ENCODE measurements at places on chromosomes 16 and 17.

GRCh38 chr17:74571621-74572270 is 4.4 kb upstream of the CD300H start:
- no peak for DNase-seq

DNA sequence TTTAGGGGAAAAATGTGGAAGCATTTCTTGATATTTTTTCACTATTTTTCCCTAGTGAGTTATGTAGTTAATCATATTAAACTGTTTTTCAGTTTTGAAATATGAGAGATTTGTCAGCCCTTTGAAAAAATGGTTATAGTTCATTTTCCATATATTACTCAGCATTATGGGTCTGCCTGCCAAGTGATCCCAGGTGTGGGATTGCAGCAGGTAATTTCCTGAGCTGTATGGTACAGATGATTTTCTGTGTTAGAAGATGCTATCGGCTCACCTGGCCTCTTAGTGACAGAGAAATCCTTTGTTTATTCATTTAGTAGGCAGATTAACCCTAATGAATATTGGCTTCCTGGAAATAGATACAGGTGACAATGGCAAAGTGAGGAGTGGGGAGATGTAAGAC is 275.1 kb upstream of the TBX2 start:
- DNase-seq, result no peak

- no peak for DNase-seq
Measured at GRCh38 chr17:41775394-41776226, 10.9 kb downstream of the JUP start.

- DNase-seq, result no peak
Measured at GRCh38 chr16:84024854-84025253, 17.7 kb downstream of the SLC38A8 start.

DNA sequence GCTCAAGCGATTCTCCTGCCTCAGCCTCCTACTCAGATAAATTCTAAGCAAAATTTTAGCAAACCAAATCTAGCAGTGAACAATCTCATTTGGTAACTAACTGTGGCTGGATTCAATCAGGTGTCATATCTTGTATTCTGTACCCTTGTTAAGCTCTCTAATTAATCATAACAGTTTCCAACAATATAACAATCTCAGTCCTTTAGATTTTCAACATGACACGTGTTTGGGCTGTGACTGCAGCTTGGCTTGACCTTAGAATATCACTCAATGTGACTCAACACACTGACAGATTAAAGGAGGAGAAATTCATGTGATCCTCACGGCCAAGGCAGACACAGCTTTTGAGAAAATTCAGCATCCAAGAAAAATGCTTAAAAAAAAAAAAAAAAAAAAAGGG is 133.6 kb downstream of the BANP start:
- DNase-seq, result no peak

DNA sequence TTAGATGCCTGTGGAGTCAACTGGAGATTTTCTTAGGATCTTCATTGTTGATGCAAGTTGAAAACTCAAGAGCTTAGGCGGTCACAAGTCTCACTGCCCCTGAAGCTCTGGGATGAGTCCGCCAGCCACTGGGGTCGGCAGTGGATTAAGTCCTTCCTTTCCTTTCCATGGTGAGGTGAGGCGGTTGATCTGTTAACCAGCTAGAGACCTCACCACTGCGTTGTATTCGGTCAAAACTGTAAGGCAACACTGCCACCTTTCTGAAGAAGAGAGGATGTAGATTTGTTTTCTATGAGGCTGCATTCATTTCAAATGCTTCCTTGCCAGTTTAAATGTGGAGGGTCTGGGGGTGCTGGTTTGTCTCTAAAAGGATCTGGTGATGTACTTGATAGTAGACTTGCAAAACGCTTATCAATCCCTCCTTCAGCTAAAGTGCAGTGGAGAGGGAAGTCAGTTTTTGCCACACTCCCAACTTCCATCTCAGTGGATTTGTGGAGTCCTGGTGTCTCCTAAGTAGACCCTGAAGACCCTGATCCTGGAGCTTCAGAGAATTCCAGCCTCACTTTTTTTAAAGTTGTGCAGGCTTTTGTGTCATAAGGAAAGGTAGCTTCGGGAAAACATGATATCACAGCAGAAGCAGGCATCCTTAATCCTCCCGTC is 1.7 kb downstream of the MYOCD start:
- DNase-seq, result no peak

- no peak for DNase-seq
Measured at GRCh38 chr17:43784068-43784467, 3.8 kb downstream of the CFAP97D1 start.

DNA sequence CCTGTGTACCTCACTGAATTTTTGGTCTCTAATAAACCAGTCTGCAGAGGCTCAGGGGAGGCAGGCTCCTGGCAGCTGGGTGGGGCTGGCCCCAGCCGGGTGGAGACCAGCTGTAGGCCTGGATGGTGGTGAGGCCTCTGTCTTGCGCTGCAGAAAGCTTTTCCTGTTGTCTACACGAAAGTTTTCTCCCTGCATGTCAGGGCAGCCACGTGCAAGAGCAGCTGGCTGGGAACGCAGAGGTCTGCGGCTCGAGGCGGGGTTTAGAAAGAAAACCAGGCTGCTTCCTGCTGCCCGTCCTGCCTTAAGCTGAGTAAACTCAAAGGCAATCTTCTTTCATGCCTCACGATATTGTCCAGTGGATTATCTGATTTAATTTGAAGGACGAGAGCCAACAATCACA is 2.4 kb downstream of the SERPINF1 start:
- DNase-seq, result peak; percentile 48

- DNase-seq, result no peak
Measured at GRCh38 chr17:80759377-80759673, 214.7 kb downstream of the RPTOR start.

DNA sequence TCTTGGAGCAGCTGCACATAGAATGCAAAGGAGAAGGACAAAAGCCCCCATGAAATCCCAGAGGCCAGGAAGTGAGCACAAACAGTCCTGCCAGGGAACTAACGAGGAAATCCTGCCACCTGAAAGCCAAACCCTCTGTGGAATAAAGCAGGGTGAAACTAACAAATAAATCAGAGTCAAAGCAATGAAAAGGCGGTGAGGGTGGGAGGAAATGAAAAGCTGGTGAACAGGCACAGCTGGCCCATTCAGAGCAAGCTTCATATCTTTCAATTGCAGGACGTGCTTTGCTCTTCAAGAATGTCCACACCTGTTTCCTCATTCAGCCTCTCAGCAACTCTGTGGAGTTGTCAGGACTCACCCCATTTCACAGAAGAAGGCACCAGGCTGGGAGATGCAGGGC is 108.1 kb downstream of the ABCC12 start:
- no peak for DNase-seq

DNA sequence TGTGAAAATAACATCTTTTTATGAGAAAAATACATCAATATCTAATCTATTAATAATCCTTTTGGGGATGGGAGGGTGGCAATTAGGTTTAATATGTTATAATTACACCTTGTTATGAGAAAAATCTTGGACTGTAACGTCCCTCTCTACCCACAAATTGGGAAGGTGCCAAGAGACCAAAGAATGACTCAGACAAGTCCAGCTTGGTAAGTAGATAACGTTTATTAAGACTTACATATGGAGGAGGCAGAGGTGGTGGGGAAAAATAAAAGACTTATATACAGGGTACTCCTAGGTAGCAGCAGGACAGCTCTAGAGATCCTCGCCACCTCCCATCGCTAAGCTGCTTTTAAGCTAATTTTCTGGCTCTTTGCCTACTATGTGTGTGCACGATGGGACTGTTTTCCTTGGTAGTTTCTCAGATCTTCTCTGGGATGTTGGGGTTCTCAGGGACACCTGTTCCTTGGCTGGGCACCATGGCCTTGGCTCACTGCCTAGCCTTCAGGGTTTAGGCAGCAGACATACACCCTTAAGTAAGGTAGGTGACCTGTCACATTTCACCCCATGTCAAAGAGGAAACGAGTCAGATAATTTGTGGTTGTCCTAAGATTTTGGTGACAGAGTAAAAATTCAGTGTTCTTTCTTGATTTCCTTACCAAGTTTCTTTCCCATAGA is 31.5 kb downstream of the RBL2 start:
- DNase-seq, result no peak

Measured in GM12864 (cell line).